ENCODE measurements at places on chromosomes 1 and 21. TPM values are rescaled to one million over a fixed set of nuclear protein-coding genes. Genes with fewer than 3 reads are reported as not detected.

Gene SYTL1
- total RNA-seq = 0.77 TPM

Gene SLC9C2
- not detected for total RNA-seq

Gene CD1E
- not detected for total RNA-seq

Gene BMP8B
- total RNA-seq = 4.3 TPM

Gene RPE65
- not detected for total RNA-seq

Gene CYP4B1
- not detected for total RNA-seq

Gene BARHL2
- not detected for total RNA-seq

Gene RHD
- not detected for total RNA-seq

Gene LEPROT
- 39.9 TPM for total RNA-seq

Gene OR2T33
- not detected for total RNA-seq

Gene EFNA1
- total RNA-seq = 32.8 TPM

Gene KISS1
- not detected for total RNA-seq

Gene HSD11B1
- not detected for total RNA-seq

Gene PGLYRP3
- not detected for total RNA-seq

Gene TMEM200B
- 0.13 TPM for total RNA-seq

Measured in A549 treated with CORT108297 at 1 μM for 4 hours (cell line).